Activated naive CD8-positive, alpha-beta T cell treated with anti-CD3 and anti-CD28 coated beads for 36 hours (primary cell): ENCODE measurements at places on chromosomes 3 and 15. TPM values are rescaled to one million over a fixed set of nuclear protein-coding genes. Genes with fewer than 3 reads are reported as not detected.

The CDCP1 gene
- 1.1 TPM for total RNA-seq

The MORC1 gene
- total RNA-seq: not detected

The SPINK8 gene
- not detected for total RNA-seq

The MIX23 gene
- total RNA-seq: 170 TPM

The RTP1 gene
- total RNA-seq: not detected
